ENCODE measurements at places on chromosomes 1 and 21.

DNA sequence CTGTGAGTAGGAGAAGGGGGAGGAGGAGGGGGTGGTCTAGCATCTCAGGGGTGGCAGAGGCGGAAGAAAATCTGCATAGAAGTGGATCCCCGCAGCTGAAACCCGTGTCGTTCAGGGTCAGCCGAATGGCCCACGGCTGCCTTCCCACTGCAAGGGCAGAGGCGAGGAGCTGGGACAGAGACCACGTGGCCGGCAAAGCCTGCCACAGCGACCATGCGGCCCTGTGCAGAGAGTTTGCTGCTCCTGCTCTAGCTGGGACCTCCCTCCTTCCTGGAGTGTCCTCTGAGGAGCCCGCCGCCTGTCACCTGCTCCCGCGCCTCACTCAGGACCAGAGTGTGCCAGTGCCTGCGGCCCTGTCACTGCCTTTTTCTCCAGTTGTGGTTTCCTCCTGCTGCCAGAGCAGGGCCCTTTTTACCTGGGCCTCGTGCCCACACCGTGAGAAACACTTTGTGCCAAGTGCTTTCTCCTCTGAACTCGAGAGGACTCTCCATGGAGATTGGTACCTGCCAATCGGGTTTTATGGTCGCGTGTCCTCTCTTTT is 5.4 kb upstream of the TRPM2 start:
- no peak for DNase-seq

- DNase-seq: no peak
Observed at GRCh38 chr1:30284728-30285475, 438.5 kb downstream of the MATN1 start.

- no peak for DNase-seq
Observed at GRCh38 chr1:162596514-162597170, 35.1 kb downstream of the UAP1 start.

DNA sequence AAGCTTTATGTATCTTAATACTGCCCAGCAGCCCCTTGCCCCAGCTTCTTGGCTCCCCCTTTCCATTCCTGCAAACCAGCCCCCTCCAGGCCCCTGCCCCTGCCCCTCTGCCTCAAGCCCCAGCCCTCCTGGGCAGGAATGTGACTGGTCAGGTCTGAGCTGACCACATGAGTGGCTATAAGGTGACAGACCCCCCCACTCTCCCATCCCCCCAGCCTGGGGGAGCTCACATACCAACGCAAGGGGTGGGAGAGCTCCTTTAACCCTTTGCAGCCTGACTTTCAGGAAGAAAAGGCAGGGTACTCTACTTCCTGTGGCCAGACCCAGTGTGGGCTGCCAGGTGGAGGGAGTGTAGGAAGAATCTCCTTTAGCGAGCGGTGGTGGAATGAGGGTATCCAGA is 33.2 kb downstream of the AHDC1 start:
- DNase-seq: no peak

- DNase-seq: no peak
Observed at GRCh38 chr1:211148366-211148765, 14.4 kb upstream of the KCNH1 start.

- no peak for DNase-seq
Observed at GRCh38 chr1:4668743-4669700, 14.6 kb downstream of the AJAP1 start.

- DNase-seq: no peak
Observed at GRCh38 chr1:53473463-53473862, 14.3 kb downstream of the DMRTB1 start.

DNA sequence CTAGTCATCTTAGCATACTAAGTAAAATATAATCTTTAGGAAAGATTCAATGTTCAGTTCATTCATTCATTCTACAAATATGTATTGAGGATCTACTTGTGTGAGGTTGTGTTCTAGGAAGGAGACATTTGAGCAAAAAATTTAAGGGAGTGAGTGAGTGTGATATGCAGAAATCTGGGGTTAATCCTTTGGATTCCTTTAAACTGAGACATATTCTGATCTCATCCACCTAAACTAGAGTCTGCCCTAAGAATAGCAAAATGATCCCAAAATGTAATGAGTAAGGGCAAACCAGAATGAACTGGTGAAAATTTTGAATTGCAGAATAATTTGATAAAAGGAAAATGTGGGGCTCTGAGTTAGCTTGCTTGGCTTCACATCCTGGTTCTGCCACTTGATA is 8.6 kb downstream of the UBE2U start:
- no peak for DNase-seq

DNA sequence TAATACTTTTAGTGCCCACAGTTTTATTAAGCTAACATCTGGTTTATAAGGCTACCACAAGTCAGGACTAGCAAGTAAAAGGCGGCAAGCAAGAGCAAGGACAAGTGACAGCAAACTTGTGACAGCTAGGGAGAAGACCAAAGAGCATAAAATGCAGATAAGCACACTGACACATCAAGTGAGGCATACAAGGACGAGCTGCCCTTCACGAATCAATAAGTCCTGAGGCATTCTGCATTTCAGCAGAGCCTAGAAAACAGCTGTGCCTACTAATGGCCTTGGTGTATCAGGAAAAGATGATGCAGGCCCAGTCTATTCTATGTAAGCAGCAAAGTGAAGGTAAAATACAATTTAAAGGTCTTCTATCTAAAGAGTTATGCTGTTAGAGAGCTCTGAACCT is 74.8 kb downstream of the KRTAP19-8 start:
- no peak for DNase-seq

GRCh38 chr1:155801149-155801548 is 55.9 kb downstream of the GON4L start:
- peak; percentile 7 for DNase-seq

DNA sequence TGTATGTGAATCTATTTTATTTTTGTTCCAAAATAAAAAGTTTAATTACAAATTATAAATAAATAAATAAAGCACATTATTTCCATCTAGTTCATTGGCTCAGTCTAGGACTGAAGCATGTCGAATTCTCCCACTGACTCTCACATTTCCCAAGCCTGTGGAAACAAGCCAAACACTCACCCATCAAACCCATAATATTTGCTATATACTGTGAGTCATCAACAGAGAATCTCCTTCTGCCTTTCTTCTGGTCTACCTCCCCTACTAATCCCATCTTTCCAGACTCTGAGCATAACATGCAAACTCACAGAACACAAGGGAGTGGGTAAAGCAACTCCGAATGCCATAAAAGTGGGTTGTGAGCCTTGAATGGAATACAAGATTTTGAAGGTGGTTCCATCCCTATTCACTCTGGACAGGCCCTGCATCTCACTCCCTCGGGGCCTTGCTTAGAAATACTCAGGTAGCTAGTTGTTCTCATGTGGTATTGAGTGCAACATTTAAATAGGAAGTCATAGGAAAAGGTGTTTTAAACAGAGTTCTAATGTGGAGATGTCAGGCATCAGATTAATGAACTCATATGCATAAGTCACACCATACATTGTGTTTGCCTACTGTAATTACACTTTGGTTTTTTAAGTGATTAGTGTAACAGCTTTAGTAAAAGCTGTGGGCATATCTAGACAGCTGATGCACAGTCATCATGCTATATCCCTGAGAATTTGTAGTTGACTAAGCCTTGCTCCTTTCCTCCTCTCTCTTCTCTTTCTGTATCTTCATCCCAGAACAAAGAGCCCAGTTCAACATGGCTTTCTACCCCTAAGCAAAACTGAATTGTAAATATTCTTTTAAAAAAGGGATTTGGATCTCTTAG is 47.0 kb downstream of the F5 start:
- peak; percentile 31 for DNase-seq

GRCh38 chr1:174584071-174584470 is 136.3 kb downstream of the GPR52 start:
- DNase-seq: no peak

GRCh38 chr1:206864939-206865671 is at the start of gene IL20:
Gene IL20, plus strand, starts transcription at chr1:206865623. Its CDS starts 230 bp downstream, at chr1:206865853.
- peak; percentile 55 for DNase-seq

DNA sequence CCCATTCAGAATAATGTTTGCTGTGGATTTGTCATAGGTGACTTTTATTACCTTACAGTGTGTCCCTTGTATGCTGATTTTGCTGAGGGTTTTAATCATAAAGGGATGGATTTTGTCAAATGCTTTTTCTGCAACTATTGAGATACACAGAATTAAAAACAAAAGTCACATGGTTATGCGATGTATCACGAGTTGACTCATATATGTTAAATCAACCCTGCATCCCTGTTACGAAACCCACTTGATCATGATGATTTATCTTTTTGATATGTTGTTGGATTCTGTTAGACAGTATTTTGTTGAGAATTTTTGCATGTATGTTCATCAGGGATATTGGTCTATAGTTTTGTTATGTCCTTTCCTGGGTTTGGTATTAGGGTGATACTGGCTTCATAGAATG is 10.7 kb upstream of the OR2T34 start:
- DNase-seq: no peak

DNA sequence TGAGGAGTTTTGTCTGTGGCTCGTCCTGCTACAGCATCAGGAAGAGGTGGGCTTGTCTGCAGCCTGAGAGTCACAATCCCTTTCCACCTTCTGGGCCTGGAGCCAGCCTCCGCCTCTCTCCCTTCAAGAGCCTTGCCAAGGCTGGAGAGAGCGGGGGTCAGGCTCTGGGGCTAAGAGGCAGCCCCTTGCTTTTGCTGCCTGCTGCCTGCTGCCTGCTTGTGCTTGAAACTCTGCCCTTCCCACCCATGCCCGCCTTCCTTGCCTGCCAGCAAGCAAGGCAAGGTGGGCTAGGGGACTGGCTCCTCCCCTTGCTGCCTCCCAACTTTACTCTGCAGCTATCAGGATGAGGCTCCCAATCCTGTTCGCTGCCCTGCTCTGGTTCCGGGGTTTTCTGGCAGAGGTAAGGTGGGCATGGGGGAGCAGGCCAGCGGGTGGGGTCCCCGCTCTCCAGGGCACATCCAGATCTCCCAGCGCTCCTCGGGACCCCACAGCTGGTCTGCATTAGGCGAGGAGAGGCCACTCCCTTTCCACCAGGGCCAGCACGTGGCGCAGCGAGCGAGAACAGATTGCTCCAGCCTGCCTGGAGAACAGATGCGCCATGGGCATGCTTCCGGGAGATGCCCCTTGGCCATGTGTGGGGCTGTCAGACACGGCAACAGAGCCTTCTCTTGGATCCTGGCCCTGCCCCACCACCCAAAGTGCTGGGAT is 7.5 kb upstream of the PTPN7 start:
- DNase-seq: no peak

DNA sequence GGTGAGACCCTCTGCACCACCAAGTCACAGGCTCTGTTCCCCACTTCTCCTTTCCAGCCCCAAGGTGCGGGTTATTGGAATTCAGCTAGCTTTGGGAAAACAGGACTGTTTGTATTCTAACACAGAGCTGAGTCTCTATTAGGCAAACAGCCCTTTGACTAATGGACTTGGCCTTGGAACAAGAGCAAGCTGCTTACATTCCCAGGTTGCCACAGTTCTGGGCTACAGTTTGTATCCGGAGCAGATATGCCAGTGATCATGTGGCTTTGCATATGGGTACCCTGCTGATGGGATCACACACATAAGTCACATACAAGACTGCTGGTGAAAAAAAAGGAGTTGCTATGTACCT is 110.5 kb upstream of the COA6 start:
- DNase-seq: no peak

DNA sequence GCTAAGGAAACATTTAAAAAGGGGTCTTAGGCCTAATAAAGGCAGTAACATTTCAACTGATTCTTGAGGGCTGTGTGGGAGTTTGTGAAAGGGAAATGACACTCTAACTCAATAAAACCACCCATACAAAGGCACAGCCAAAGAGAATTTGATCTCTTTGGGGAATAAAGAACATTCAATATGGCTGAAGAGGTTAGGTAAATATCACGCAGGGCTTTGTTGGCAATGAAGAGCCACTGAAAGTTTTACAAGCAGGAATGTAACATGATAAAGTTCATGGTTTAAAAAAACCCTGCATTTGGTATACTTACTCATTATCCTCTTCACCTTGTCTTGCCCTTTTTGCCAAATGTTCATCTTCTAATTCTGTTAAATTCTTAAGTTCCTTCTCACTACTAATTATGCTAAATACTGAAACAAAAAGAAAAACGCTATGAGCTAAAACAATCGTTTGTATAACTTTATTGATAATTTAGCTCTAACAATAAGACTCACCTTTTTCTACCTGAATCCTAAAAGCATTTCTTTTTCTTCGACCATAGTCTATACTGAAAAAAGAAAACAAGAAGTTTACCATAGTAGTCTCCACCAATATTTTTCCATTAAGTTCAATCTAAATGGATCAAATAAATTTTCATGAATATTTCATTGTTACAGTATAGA is 12.5 kb downstream of the NVL start:
- no peak for DNase-seq

DNA sequence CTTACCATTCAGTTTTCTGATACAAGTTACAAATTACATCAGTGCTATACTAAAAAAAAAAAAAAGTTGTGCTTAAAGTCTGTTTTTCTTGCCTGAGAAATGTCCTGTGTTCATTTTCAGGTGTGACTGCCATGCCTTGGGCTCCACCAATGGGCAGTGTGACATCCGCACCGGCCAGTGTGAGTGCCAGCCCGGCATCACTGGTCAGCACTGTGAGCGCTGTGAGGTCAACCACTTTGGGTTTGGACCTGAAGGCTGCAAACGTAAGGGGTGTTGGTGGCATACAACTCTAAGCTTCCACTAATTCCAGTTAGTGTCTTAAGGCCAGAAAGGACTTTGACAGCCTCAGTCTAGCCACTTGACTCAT is 60.1 kb upstream of the LAMC2 start:
- DNase-seq: no peak

DNA sequence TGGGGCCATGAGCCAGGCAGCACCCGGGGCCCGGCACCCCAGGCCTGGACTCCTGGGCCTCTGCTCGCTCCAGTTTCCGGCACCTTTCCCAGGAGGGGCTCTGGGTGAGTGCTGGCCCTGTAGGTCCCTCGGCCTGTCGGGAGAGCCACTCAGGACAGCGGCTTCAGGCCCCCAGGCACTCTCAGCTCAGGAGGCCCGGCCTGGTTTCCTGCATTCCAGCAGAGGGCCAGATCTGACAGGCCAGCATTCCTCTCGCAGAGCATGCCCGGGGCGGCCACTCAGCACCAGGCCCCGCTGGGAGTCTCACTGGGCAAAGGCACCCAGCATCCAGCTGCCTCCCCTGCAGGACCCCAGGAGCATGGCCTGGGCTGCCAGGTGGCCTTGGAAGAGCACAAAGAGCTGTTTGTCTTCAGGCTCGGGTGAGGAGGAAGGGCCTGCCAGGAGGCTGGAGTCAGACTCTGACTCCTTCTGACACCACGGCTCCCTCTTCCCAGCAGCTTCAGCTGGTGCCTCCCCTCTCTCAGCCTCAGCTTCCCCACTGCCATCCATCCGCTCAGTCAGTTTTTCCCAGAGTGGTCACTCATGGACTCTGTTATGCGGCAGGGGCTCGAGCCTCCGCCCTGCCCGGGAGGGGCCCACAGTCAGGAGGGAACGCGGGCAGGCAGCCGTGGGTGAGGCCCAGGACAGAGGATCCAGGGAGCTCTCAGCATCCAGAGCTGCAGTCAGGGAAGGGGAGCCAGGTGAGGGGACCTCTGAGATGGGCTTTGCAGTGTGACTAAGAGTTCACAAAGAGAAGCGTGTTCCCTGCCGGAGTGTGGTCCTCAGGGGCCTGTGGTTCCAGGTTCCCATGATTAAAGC is 51.7 kb downstream of the WNT9A start:
- DNase-seq: peak; percentile 29

- no peak for DNase-seq
Observed at GRCh38 chr1:168295411-168296114, 14.9 kb downstream of the TBX19 start.

- DNase-seq: no peak
Observed at GRCh38 chr1:115648717-115649691, 7.2 kb downstream of the VANGL1 start.
